NCI-H748 treated with DMSO at 0.1 percent for 48 hours (cell line): ENCODE measurements at places on chromosomes 5 and 9.

GRCh38 chr5:89106480-89106879, 223.5 kb upstream of the MEF2C start:
- DNase-seq: no peak

DNA sequence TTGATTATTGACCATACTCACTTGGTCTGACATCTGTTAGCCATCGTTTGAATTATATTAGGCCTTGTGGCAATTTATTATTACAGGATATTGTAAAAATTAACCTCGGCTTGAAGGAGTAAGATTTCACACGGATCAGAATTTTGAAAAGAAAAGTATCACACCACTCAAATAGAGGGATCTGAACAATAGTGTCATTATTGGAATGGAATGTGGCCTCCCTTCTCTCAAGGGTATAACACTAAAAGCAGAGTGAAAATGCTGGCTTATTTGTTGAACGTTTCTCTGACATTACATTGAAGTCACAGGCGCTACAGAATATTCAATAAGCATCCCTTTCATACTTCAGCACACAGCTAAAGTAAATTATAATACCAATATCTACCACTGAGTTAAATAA, 509.3 kb downstream of the CTNND2 start:
- DNase-seq: no peak

DNA sequence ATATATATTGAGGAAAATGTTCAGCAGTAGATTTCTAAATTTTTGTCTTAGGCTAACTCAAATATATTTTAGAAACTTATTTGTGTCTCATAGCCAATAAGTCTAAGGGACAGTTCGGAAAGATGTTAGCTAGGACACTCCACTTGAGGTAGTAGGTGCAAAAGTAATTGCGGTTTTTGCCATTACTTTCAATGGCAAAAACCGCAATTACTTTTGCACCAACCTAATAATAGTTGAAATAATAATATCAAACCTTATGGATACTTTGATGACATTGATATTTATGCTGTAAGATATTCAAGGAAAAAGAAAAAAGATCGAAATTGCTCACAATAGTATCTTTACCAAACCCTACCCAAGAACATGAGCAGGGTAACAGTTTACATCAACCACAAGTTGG, 555.5 kb upstream of the ST8SIA4 start:
- no peak for DNase-seq

DNA sequence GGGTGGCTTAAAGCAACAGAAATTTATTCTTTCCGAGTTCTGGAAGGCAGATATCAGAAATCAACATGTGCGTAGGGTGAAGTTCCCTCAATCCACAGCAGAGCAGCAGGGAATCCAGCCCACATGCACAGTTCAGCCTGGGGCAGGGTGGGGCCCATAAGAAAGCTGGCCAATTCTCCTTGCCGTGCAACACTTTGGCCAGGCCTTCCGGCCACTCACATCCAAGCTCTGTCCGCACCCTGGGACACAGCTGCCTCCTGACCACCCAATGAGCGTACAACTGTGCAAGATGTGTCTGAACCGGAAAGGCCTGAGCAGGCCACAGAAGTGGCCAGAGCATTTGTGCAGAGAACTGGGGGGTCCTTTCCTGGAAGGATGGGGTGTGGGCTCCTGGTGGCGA, 274.9 kb downstream of the GADD45G start:
- DNase-seq: no peak

DNA sequence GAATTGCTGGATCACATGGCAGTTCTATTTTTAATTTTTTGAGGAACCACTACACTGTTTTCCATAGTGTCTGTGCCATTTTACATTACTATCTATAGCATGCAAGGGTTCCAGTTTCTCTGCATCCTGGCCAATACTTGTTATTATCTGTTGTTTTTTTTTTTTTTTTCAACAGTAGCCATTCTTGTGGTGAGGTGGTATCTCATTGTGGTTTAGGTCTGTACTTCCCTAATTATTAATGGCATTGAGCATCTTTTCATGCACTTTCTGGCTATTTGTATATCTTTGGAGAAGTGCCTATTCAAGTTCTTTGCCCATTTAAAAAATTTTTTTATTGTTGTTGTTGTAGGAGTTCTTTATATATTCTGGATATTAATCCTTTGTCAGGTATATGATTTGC, 97.7 kb downstream of the GDNF start:
- DNase-seq: no peak
